ENCODE measurements at places on chromosomes 1 and 21. TPM values are rescaled to one million over a fixed set of nuclear protein-coding genes. Genes with fewer than 3 reads are reported as not detected.

DNA sequence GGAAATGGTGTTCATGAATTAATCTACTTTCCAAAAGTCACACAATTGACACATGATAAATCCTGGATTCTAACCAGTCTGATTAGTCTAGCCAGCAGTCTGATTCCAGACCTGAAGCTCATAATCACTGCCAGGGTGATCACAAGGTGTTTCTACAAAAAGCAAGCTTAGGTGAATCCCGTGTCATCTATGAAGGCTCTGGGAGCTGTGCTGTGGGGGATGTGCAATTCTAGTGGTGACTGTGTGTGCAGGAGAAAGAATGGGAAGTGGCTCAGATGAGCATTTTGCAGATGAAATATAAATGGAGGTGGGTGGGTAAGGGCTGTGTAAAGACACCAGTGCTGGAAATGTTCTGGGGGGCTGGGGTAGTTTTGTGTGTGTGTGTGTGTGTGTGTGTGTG, 1.8 kb upstream of the NPPB start:
- H3K36me3 ChIP-seq: no peaks in the 10 kb centered on the region
- DNase-seq: no peak
- H3K4me3 ChIP-seq: no peak overlapping the region

Gene ZNF593
- 8.9 TPM for total RNA-seq

DNA sequence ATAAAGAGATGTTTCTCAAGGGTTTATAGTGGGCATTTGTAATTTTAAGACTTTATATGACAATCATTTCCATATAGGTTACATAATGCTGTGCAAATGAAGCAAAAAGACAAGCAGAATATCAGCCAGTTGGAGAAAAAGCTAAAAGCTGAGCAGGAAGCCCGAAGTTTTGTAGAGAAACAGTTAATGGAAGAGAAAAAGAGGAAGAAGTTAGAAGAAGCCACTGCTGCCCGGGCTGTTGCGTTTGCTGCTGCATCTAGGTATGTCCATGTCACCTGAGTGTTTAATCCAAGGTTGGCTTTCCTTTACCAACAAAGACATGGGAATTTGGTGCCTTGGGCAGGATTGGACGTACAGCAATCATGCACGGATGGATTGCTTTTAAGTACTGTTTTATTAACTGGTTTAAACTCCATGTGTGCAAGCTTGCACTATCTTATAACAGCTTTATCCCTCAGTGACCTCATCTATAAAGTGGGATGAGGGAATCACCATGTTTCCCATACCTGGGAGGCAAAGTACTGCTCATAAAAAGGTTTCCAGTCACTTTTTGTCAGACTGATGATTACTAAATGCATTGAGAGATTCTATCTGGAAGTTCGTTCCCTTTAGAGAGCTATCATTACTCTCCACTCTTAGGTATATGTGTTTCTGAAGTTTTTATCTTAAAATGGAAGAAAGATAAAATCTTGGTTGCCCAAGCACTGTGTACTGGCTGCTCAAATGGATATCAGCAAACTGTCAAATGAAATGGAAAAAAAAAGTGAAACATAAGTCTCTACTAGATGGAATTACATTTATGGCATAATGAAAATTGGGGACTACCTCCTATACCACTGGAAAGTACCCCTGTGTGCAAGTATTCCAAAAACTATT, 55.1 kb downstream of the MACO1 start:
- no peak for DNase-seq
- peaks cover 9% of the 10 kb centered on the region for H3K36me3 ChIP-seq
- no peaks in the 10 kb centered on the region for H3K4me1 ChIP-seq
- H3K27me3 ChIP-seq: no peaks in the 10 kb centered on the region
- H3K4me3 ChIP-seq: no peak overlapping the region
- H3K27ac ChIP-seq: no peak overlapping the region

- no peak overlapping the region for H3K4me3 ChIP-seq
- no peak for DNase-seq
- H3K27me3 ChIP-seq: no peaks in the 10 kb centered on the region
- no peak overlapping the region for H3K27ac ChIP-seq
- no peaks in the 10 kb centered on the region for H3K4me1 ChIP-seq
Measured at GRCh38 chr1:158272681-158273080, 17.0 kb upstream of the CD1C start.

- H3K4me1 ChIP-seq: peaks cover 64% of the 10 kb centered on the region
- no peak for DNase-seq
- H3K27ac ChIP-seq: no peak overlapping the region
- H3K4me3 ChIP-seq: no peak overlapping the region
Measured at GRCh38 chr21:35014302-35015041, 34.6 kb downstream of the RUNX1 start.

DNA sequence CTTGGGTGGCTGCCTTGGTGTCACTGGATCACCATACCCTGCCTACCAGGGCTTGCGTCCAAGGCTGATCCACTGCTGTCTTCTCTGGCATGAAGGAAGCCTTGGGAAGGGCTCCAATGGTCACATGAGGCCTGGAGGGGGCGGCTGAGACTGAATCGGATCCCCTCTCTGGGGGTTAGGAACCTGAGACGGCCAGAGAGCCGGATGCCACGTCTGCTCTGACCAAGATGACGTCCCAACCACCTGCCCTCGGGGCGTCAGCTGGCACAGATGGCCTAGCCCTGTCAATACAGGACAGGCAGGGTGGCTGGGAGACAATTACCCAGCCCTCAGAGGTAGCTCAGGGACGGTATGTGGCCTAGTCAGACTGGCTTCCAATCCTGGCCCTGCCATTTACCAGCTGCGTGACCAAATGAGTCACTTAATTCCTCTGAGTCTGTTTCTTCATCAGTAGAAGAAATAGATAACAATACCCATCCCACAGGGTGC, 5.4 kb downstream of the TRIM62 start:
- no peak overlapping the region for H3K27ac ChIP-seq
- H3K36me3 ChIP-seq: no peaks in the 10 kb centered on the region
- DNase-seq: no peak
- H3K4me3 ChIP-seq: no peak overlapping the region
- no peaks in the 10 kb centered on the region for H3K27me3 ChIP-seq

DNA sequence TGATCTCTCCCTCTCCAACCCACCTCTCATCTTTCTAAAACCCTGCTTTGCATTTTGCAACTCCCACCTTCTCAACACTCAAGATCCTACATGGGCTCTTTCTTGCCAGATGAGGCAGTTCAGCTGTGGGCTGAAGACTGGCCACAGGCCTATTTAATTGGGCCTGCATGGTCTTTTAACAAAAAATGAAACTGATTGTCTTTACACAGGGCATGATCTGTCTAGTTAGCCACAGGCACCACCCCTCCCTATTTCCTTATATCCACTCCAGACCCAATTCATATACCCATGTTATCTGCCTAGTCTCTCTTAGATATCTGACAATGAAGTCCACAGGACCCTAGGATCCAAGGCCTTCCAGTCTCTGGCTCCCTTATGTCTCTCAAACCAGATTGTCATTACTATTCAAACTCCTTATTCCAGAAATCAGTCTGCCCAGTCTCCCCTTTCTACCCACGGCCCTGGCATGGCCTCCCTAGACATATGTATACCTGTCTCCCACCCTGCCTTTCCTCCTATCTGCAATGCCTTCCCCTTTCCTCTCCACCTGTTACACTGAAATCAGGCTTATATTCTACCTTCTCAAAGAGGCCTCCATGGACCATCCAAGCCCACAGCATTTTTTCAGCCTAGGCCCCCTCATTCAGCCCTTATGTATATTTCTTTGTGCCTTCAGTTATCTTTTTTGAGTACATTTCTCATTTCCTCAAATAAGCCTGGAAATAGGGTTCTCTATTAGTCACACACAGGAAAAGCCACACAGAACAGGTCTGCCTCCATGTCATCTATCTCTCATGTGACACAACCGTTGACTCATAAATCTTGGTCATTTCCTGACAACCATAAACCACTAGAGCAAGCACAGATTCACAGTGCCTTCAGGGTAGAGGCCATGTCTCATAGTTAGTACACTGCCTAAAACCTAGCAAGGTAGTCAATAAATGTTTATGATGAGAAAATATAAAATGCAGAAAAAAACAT, 39.0 kb downstream of the LPAR3 start:
- H3K27me3 ChIP-seq: no peaks in the 10 kb centered on the region
- H3K4me1 ChIP-seq: peaks cover 17% of the 10 kb centered on the region
- no peaks in the 10 kb centered on the region for H3K36me3 ChIP-seq
- DNase-seq: no peak
- peak overlapping the region; percentile 5 for H3K27ac ChIP-seq

- H3K36me3 ChIP-seq: no peaks in the 10 kb centered on the region
- H3K4me3 ChIP-seq: no peak overlapping the region
- H3K4me1 ChIP-seq: no peaks in the 10 kb centered on the region
- no peaks in the 10 kb centered on the region for H3K27me3 ChIP-seq
- no peak for DNase-seq
Measured at GRCh38 chr1:48200166-48200900, 22.2 kb upstream of the SLC5A9 start.

Gene MPL
- total RNA-seq: not detected

Gene CATSPERE
- 1.0 TPM for total RNA-seq

DNA sequence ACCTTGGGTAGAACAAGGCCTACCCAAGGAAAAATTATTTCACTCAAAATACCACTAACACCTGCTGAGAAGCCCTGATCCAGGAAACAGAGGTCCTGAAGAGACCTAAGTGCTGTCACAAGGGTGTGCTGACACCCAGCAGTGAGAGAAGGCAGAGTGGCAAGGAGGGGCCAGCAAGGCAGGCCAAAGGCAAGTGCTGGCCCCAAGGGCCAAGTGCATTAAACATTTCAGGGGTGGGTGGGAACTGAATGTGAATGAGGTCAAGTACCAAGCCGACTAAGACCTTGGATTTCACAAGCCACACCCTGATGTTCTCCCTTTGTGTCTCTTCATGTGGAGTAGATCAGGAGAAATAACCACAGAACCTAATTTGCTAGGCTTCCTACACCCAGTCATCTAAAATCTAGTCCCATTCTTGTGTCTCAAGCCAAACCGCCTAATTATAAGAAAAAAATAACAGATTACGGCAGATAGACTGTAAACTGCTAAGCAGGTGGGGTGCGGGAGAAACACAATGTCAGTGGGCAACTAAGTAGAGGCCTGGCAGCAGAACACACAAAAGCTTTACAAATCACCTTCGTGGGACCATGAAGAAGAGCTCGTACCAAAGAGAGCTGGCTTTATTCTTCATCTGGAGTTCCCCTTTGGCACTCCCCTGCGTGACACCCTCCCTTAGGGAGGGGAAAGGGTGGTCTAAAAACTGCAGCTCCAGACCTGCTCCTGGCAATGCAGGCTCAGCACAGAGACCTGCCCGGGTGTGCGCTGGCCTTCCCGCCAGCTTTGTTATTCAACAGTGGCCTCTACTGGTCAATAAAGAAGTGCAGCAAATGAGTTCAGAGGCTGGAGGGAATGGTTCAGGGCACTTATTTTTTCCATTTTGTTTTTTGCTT, 8.7 kb downstream of the UBE2G2 start:
- DNase-seq: peak; percentile 52
- peaks cover 15% of the 10 kb centered on the region for H3K36me3 ChIP-seq
- no peak overlapping the region for H3K4me3 ChIP-seq
- no peak overlapping the region for H3K27ac ChIP-seq
- no peaks in the 10 kb centered on the region for H3K27me3 ChIP-seq
- H3K4me1 ChIP-seq: peaks cover 7% of the 10 kb centered on the region

- H3K27ac ChIP-seq: no peak overlapping the region
- H3K4me3 ChIP-seq: no peak overlapping the region
- no peaks in the 10 kb centered on the region for H3K36me3 ChIP-seq
- no peak for DNase-seq
- no peaks in the 10 kb centered on the region for H3K27me3 ChIP-seq
Measured at GRCh38 chr1:164721228-164721496, 162.2 kb downstream of the PBX1 start.

DNA sequence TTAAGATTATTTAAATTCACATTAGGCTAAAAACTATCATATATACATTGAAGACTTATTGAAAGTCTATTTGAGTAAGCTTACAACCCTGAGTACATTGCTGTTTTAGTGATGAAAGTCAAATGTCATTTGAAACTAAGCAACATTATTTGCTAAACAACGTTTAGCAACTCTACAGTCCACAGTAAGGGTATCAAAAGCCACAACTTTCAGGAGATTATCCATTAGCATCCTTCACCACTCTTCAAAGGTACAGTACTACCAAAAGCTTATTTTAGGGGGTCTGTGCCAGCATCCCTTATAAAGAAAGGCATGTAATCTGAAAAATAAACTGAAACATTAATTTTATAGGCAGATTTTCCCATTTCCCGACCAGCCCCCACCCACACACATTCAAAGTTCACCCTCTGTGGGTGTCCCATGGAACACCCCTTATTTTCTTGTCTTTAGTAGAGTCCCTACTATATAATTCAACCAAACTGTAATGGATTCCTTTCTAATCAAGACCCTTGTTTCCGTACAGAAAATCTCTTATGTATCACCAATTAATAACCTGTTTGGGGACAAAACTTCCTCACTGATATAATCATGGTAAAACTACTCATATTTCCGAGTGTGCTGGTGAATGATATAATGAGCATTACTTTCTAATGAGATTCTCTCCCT, 11.0 kb downstream of the SFPQ start:
- no peak overlapping the region for H3K4me3 ChIP-seq
- DNase-seq: no peak
- peaks cover 41% of the 10 kb centered on the region for H3K4me1 ChIP-seq
- H3K36me3 ChIP-seq: peaks cover 91% of the 10 kb centered on the region
- H3K27ac ChIP-seq: no peak overlapping the region

GRCh38 chr1:65420590-65421350, at the start of the genes LEPR and LEPROT:
Gene LEPR (plus strand): TSS chr1:65420668. CDS start chr1:65565566, 144,898 bp downstream.
Gene LEPROT (plus strand): TSS chr1:65420668. CDS start chr1:65420725, 57 bp downstream.
- H3K36me3 ChIP-seq: no peaks in the 10 kb centered on the region
- DNase-seq: no peak
- H3K4me3 ChIP-seq: peak within 1 kb of the TSS; percentile 86
- H3K27me3 ChIP-seq: no peaks in the 10 kb centered on the region

Gene NBPF10
- 4.3 TPM for total RNA-seq

- no peak overlapping the region for H3K27ac ChIP-seq
- no peaks in the 10 kb centered on the region for H3K4me1 ChIP-seq
- no peaks in the 10 kb centered on the region for H3K36me3 ChIP-seq
- H3K4me3 ChIP-seq: no peak overlapping the region
Measured at GRCh38 chr1:169151338-169151837, 44.9 kb downstream of the ATP1B1 start.

Gene PLA2G2D
- not detected for total RNA-seq

Gene MLLT11
- total RNA-seq: 3.5 TPM

- peak; percentile 86 for DNase-seq
- peak overlapping the region; percentile 90 for H3K27ac ChIP-seq
- no peaks in the 10 kb centered on the region for H3K27me3 ChIP-seq
- peaks cover 98% of the 10 kb centered on the region for H3K4me1 ChIP-seq
Measured at GRCh38 chr1:206575165-206575893, 36.9 kb downstream of the EIF2D start.

GRCh38 chr1:29052100-29052499, 71.6 kb downstream of the TMEM200B start:
- H3K27me3 ChIP-seq: no peaks in the 10 kb centered on the region
- no peaks in the 10 kb centered on the region for H3K4me1 ChIP-seq
- H3K36me3 ChIP-seq: peaks cover 47% of the 10 kb centered on the region

Data from naive thymus-derived CD4-positive, alpha-beta T cell (primary cell).